Naive B cell (primary cell): ENCODE measurements at places on chromosomes 4 and X.

DNA sequence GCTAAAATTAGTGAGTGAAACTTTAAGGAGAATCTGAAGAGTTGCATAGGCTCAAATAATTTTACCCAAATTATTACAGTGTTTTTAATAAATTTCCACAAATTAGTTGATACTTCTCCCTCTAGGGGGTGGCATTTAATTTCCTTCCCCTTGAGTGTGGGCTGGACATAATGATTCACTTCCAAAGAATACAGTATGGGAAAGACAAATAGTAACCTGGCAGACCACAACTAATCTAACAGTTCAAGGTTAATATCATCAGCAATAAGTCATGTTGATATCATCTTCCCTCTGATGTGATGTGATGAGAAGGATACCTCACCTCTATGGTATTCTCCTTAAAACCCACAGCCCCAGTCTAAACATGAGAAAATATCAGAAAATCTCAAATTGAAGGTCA lies 15.5 kb downstream of the PFKFB1 start:
- H3K4me3 ChIP-seq = no peak overlapping the region
- H3K27me3 ChIP-seq = peaks cover 11% of the 10 kb centered on the region
- no peak for DNase-seq
- H3K4me1 ChIP-seq = no peaks in the 10 kb centered on the region
- no peak overlapping the region for H3K27ac ChIP-seq

DNA sequence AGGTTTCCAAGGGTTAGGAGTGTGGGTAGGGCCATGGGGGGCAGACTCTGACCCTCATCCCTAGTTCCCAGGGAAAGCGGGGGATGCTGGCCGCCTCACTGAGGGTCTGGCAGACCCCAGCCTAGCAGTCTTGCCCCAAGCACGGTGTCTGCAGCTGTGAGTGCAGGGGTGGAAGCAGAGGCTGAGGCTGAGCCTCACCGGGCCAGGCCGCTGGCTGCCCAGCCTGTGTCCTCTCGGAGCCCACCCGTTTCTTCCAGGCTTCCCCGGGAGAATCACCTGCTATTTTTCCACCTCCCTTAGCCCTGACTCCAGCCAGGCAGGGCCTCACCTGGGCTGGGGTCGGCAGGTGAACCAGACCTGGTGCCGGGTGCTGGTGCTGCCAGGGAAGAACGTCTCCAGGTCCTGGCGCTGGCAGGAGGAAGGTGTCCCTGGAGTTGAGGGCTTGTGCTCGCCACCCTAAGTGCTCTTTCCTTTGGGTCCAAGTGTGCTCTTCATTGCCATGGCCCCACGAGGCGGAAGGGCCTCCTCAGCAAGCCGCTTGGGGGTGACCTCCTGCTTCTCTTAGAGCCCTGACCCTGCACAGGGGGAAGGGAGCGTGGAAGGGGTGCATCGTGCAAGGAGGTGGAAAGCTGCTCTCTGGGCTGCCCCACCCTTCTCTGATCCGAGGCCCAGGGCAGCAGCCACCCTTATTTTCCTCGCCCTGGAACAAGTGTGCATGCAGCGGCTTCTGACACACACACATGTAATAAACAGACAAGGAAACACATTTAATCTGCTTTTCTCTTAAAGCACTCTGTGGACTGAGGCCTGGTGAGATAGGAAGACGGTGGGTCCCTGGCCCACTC lies 112.7 kb downstream of the FAM53A start:
- H3K4me1 ChIP-seq = peaks cover 10% of the 10 kb centered on the region
- peaks cover 1% of the 10 kb centered on the region for H3K27me3 ChIP-seq
- H3K36me3 ChIP-seq = peaks cover under 1% of the 10 kb centered on the region
- no peak overlapping the region for H3K27ac ChIP-seq
- no peak for DNase-seq

- no peak overlapping the region for H3K4me3 ChIP-seq
- no peak overlapping the region for H3K27ac ChIP-seq
- DNase-seq = no peak
- no peaks in the 10 kb centered on the region for H3K27me3 ChIP-seq
- peaks cover 21% of the 10 kb centered on the region for H3K4me1 ChIP-seq
- H3K36me3 ChIP-seq = no peaks in the 10 kb centered on the region
These were observed 4.5 kb upstream of the WDR1 start for GRCh38 chr4:10120943-10121567.

- DNase-seq = no peak
- H3K27ac ChIP-seq = no peak overlapping the region
- no peaks in the 10 kb centered on the region for H3K36me3 ChIP-seq
- no peaks in the 10 kb centered on the region for H3K27me3 ChIP-seq
These were observed 97.8 kb downstream of the SYTL5 start for GRCh38 chrX:38103857-38104812.

GRCh38 chrX:53280331-53281320 lies 758 bp downstream of the IQSEC2 start:
- peaks cover 19% of the 10 kb centered on the region for H3K4me1 ChIP-seq
- peak overlapping the region; percentile 14 for H3K27ac ChIP-seq
- peak overlapping the region; percentile 53 for H3K4me3 ChIP-seq
- no peaks in the 10 kb centered on the region for H3K36me3 ChIP-seq
- DNase-seq = no peak

GRCh38 chr4:2977211-2978088 lies 14.1 kb downstream of the GRK4 start:
- no peaks in the 10 kb centered on the region for H3K36me3 ChIP-seq
- peaks cover 7% of the 10 kb centered on the region for H3K27me3 ChIP-seq
- DNase-seq = no peak

DNA sequence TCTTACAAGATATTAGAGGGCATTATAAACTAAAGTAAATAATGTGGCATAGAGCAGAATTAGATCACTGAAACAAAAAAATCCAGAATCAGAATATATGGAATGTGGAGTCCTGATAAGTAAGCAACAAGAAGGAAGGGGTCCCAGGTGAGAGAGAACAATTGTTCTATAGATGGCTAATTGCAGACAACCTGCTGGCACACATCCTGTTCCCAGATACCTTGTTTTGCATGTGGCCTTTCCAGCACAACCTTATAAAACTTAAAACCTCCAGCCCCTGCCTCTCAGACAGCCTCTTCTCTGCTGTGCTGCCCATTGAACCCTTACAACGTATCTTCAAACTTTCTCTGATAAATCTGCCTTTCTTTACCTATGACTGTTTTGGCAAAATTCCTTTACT lies 4.7 kb upstream of the ZNF674 start:
- H3K4me3 ChIP-seq = no peak overlapping the region
- peaks cover 11% of the 10 kb centered on the region for H3K4me1 ChIP-seq
- no peak overlapping the region for H3K27ac ChIP-seq
- DNase-seq = no peak

GRCh38 chr4:37453281-37453998 lies 208.9 kb downstream of the NWD2 start:
- peak overlapping the region; percentile 88 for H3K4me3 ChIP-seq
- DNase-seq = peak; percentile 24
- H3K36me3 ChIP-seq = no peaks in the 10 kb centered on the region
- H3K27me3 ChIP-seq = peaks cover 72% of the 10 kb centered on the region
- H3K4me1 ChIP-seq = peaks cover 7% of the 10 kb centered on the region

GRCh38 chr4:137635601-137636000 lies 103.3 kb upstream of the PCDH18 start:
- DNase-seq = no peak
- H3K4me1 ChIP-seq = no peaks in the 10 kb centered on the region
- no peak overlapping the region for H3K27ac ChIP-seq
- no peak overlapping the region for H3K4me3 ChIP-seq

DNA sequence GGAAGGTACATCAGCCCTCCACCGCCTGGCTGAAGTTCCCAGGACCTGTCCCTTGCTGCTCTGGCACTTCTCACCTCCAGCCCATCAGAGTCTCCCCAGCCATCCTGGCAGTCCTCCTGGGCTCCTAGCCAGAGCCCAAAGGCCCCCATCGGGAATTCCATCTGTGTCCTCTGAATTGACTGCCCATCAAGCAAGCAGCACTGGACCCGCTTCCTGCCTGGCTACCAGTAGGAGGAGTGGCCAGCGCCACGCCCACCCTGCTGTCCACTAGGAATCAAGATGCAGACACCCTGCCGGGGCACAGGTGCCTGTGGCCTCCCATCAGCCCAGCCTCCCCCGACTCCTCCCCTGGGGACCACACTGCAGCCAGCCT lies 47.2 kb downstream of the C4orf50 start:
- H3K27ac ChIP-seq = no peak overlapping the region
- H3K27me3 ChIP-seq = no peaks in the 10 kb centered on the region
- DNase-seq = no peak
- no peak overlapping the region for H3K4me3 ChIP-seq
- no peaks in the 10 kb centered on the region for H3K4me1 ChIP-seq
- H3K36me3 ChIP-seq = no peaks in the 10 kb centered on the region

DNA sequence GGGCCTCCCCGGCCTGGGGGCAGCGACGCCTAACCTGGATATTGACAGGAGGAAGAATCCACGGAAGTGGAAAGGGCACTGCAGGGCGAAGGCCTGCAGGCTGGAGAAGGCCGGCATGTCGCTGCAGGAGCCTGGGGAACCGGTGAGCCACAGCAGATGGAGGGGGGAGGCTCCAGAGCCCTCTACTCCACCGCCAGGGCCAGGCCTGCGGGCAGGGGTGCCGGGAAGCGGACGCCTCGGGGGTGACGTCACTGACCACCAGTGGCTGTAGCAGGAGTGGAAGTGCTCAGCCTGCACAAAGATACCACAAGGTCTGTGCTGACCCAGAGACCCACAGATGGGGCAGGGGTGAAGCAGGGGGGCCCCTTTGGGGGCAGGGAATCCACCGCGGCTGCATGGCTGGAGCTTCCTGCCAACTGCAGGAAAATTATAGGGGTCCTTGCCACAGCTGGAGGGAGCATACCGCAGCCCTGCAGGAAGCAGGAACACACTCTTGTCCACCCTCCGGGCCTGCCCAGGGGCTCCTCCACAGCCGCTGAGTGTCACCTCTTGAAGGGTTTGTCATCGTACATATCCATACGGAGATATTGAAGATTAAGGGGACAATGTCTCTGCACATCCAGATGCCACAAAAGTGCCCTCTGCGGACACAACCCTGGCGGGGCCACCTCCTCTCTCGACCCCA lies 7.6 kb upstream of the HTRA3 start:
- H3K27ac ChIP-seq = no peak overlapping the region
- H3K4me3 ChIP-seq = no peak overlapping the region
- DNase-seq = no peak

DNA sequence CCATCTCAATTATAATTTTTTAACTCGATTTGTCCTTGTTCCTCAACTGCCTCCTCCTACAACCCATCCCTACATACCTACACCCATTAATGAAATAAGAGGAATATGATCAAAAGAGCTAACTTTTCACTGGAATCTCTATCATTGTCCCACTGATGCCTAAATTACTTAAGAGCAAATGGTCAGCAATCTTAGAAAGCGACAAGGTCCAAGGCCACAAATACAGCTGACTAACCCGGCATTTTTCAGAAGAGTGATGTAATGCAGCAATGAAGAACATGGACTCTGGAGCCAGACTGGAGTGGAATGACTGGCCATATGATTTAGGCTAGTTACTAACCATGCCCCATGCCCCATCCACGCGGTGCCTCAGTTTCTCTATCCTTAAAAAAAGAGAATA lies 56.2 kb downstream of the PPA2 start:
- H3K27me3 ChIP-seq = no peaks in the 10 kb centered on the region
- no peak overlapping the region for H3K4me3 ChIP-seq
- H3K36me3 ChIP-seq = peaks cover 7% of the 10 kb centered on the region
- H3K4me1 ChIP-seq = no peaks in the 10 kb centered on the region
- no peak for DNase-seq

DNA sequence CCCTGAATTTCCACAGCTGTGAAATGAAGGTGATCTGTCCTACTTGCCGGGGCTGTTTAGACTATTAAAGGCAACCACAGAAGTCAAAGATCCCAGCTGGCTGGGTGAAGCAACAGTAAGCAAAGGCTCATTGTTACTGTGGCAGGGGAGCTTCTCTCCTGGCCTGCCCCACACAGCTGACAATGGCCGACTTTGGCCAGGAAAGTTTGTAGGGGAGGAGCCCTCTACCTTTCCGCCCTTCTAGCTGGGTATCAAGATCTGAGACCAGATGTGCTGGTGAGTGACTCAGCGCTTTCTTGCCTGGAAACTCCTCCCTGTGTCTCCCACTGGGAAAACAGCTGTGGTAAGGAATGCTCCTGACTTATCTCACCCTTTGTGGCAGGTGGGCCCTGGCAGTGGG lies 21.1 kb downstream of the RASSF6 start:
- H3K27ac ChIP-seq = no peak overlapping the region
- H3K4me3 ChIP-seq = no peak overlapping the region
- no peaks in the 10 kb centered on the region for H3K36me3 ChIP-seq
- H3K4me1 ChIP-seq = peaks cover 14% of the 10 kb centered on the region
- no peaks in the 10 kb centered on the region for H3K27me3 ChIP-seq

DNA sequence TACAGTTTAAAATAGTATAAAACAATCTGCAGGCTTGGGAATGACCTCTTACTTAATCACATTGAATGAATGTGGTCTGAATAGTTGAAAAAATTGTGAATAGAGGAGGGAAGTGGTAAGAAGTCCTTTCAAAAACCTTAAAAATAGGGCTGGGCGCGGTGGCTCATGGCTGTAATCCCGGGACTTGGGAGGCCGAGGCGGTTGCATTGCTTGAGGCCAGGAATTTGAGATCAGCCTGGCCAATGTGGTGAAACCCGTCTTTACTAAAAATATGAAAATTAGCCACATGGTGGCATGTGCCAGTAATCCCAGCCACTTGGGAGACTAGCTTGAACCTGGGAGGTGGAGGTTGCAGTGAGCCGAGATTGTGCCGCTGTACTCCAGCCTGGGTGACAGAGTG lies 36.5 kb downstream of the HERC3 start:
- no peak overlapping the region for H3K27ac ChIP-seq
- H3K4me1 ChIP-seq = peaks cover 21% of the 10 kb centered on the region
- H3K4me3 ChIP-seq = no peak overlapping the region

- no peaks in the 10 kb centered on the region for H3K27me3 ChIP-seq
- H3K4me3 ChIP-seq = no peak overlapping the region
- H3K4me1 ChIP-seq = no peaks in the 10 kb centered on the region
- no peaks in the 10 kb centered on the region for H3K36me3 ChIP-seq
- DNase-seq = no peak
These were observed 152.1 kb upstream of the DGKK start for GRCh38 chrX:50622751-50623150.

GRCh38 chrX:102835504-102836146 lies 101.4 kb upstream of the RAB40AL start:
- H3K4me1 ChIP-seq = no peaks in the 10 kb centered on the region
- H3K4me3 ChIP-seq = no peak overlapping the region
- no peak overlapping the region for H3K27ac ChIP-seq
- H3K36me3 ChIP-seq = peaks cover 6% of the 10 kb centered on the region
